Activated CD4-positive, alpha-beta T cell treated with anti-CD3 and anti-CD28 coated beads, Interleukin-2, amount 50 U/mL, for 24 hours (primary cell): ENCODE measurements at places on chromosomes 13 and 19.
A peak's percentile ranks its signal among the peaks of the same experiment; 100 is the strongest.

DNA sequence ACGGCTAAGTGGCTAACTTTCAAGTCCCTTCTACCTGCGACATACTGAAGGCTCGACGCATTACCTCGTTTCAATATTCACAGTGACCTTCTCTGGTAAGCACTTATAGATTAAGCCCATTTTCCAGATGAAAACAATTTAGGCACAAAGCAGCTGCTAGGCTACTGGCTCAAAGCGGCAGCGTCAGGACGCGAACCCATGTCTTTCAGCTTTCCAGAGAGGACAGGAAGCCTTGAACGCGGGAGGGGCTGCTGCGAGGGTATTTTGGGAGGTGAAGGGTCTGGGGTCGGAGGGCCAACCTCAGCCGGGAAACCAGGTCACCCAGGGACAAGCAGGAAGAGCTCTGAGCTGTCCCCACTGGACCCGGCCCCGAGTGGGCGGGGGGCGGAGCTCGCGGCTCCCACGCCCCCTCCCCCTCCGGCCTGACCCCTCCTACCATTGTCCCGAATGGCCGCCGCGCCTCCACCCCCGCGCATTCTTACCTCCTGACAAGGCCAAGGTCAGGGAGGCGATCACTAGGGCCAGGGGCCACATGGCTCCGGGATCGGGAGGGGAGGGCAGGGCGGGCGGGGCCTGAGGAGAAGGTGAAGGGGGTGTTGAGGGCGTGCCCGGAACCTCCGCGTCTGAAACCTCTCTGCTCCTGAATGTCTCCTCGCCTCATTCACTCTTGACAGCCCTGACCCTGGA lies at the start of gene KLK13:
Gene KLK13 (minus strand): TSS at position 559 of the 687 bp plus-strand sequence. CDS start 25 bp downstream, at position 534.
- DNase-seq: no peak

DNA sequence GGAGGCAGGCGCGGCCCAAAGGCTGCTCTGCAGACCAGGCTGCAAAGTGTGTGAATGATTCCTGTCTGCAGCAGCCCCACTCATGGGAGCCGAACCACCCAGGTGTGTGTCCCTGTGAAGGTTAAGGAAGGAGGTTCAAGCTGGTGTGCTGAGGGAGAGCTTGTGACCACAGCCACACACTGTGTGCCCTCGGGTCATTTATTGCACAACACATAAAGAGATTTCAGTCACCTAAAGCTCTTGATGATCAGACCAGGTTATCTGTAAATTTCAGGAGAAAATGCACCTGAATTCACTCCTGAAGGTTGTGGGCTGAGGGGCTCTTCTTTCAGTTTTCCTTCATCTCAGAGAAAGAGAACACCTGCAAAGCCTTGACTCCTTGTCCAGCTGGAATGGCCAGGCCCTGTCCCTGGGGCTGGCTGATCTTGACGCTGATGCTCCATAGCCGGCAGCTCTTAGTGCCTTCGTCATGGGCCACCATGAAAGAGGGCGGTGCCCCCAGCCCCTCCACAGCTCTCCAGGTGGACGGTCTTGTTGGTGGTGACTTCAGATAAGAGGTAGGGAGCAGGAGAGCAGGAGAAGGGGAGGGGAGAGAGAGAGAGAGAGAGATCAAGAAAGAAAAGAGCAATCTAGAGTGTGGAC lies 110.8 kb upstream of the C1QTNF9B start:
- no peak for DNase-seq

- no peak for DNase-seq
Measured at GRCh38 chr13:66128201-66128600, 1101.9 kb downstream of the PCDH9 start.

- no peak for DNase-seq
Measured at GRCh38 chr13:38045278-38046048, 175.9 kb upstream of the TRPC4 start.

GRCh38 chr13:40254394-40254793 lies 412.0 kb downstream of the FOXO1 start:
- DNase-seq: no peak

DNA sequence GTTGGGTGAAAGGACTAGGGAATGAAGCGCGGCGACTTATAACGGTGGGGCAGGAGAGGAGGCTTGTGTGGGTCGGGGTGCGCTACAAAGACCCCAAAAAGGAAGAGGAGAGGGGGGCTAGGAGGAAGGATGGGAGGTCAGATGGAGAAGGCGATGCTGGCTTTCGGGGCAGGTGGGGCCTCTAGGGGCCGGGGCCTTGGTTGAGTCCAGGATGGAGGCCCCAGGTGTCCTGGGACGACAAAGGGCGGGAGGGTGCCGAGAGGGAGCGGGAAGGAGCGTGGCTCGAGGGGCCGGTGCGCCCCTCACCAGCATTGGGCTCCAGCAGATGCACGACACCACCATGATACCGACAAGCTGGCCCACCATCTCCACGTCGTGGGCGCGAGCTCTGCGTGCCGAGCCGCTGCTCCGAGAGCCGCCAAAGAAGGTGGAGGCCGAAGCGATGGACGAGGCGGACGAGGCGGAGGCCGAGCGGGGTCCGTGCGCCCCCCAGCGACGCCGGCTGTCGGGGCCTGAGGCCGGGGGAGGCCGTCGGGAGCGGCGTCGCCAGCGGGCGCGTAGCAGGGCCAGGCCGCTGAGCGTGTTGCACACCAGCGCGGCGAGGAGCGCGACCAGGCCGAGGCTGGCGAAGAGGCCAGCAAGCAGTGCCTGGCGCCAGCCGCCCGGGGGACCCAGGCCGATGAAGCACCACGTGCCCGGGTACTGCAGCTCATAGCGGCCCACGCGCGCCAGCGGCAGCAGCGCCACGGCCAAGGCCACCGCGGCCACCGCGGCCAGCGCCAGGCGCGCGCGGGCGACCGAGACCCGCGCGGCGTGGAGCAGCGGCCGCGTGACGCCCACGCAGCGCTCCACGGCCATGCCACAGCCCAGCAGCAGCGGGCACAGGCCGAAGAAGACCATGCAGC lies 1.8 kb downstream of the PTGER1 start:
- DNase-seq: no peak

GRCh38 chr13:96373597-96373996 lies 283.7 kb downstream of the HS6ST3 start:
- DNase-seq: no peak

DNA sequence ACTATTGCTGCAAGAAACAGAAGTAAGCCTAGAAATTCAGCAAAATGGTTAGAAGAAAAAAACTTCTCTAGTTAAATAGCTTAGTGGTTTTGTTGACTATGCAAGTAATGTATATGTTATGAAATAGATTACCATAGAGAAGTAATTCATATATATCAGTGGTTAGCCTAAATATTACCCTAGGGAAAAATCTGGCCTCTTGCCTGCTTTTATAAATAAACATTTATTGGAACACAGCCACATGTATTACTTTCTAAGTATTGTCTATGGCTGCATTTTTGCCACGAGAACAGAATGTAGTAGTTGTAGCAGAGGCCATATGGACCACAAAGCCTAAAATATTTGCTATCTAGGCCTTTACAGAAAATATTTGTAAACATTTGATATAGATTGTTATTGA lies 1471.7 kb upstream of the PRR20A start:
- no peak for DNase-seq

GRCh38 chr13:45341034-45341798 lies at the start of gene TPT1:
Gene TPT1, minus strand, starts transcription at chr13:45341183. Its CDS starts 114 bp downstream, at chr13:45341069.
- DNase-seq: peak; percentile 98

GRCh38 chr19:56841193-56841543 lies 642 bp upstream of the PEG3 start:
- no peak for DNase-seq

DNA sequence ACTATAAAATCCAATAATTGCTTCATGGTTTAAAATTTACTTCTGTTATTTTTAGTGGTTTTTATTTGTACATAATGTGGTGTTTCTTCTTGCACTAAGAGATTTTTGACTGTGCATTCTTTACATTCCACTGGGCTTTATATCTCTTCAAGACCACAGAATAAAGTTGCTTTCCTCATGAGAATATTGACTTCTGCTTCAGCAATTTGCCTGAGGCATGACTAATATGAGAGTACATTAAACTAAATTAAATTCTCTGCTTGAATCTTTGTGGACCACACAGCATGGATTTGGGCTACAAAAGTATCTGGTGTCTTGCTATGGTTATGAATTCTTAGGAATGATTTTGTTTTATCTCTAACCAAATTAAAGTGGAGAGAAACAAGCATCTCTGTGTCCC lies 1463.4 kb upstream of the PCDH20 start:
- no peak for DNase-seq

DNA sequence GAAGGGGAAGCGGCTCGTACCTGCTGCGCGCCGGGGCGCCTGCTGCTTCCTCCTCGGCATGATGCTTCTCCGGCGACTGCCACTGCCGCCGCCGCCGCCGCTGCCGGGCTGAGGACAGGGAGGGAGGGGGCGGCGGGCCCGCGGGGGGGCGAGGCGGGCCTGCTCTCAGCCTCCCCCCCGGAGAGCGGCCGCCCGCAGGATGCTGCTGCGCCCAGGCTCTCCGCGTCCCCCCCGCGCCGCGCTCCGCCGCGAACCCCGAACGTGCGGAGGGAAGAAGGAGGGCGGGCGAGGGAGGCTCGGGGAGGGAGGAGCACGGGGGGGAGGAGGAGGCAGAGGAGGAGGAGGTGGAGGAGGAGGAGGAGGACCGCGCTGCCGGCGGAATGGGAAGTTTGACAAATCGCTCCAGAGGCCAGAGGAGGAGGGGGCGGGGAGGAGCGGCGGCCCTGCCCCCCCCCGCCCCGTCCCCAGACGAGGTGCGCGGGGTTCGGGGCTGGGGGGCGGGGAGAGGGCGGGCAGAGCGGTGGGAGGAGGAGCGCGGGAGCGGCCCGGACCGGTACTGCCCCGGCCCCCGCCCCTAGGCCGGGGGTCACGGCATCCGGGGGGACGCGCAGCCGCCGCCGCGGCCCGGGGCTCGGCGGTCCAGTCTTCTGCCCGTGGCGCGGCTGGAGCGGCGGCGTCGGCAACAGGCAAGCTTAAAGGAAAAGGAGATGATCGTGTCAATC lies at the start of gene TSHZ3:
Gene TSHZ3 (minus strand): TSS at position 277 of the 722 bp plus-strand sequence. CDS start 217 bp downstream, at position 60.
- no peak for DNase-seq

- DNase-seq: no peak
Measured at GRCh38 chr13:113155201-113155600, 3.2 kb upstream of the PROZ start.

DNA sequence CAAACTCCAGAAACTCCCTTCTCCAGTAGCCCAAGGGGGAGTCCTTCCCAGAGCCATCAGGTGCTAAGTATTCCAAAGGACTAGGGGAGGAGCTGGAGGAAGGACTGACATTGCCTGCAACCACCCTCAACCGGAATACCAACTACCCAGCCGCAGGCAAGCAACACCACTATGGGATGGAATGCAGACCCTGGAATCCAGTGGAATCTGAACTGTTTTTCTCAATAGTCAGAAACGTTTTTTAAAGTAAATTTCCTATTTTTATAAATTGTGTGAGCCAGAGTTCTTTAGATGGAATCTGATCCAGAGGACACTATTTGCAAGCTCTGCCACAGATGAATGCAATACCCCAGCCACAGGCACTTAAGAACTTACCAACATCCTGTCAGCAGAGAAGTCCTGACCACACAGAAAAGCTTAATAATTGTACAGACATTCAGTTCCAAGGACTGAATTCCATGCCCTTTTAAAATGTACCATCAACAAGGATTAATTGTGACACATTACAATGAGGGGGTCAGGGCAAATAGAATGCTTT lies 92.1 kb downstream of the USP12 start:
- DNase-seq: no peak

DNA sequence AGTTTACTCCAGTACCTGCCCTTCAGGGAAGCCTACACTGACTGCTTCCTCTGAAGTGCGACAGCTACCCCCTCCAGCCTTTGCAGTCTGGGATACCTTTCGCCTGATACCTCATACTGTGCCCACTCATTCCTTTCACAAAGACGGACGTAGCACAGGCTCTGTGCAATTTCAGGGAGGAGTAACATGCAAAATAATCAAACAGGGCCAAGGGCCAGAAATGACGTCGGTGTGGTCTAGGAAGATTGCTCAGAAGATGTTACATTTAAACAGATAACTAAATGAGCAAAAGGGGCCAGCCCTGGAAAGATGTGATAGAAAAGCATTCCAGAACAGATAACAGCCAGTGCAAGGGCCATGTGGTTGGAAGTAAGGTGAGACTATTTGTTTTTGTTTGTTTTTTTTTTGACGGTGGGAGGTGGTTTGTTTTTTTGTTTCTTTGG lies 6.6 kb upstream of the DDX39A start:
- DNase-seq: no peak

GRCh38 chr19:13987101-13987890 lies 18.8 kb downstream of the RFX1 start:
- no peak for DNase-seq

GRCh38 chr13:23560571-23561089 lies 9.6 kb upstream of the TNFRSF19 start:
- no peak for DNase-seq

GRCh38 chr13:37417060-37417441 lies 181.5 kb downstream of the POSTN start:
- DNase-seq: no peak

DNA sequence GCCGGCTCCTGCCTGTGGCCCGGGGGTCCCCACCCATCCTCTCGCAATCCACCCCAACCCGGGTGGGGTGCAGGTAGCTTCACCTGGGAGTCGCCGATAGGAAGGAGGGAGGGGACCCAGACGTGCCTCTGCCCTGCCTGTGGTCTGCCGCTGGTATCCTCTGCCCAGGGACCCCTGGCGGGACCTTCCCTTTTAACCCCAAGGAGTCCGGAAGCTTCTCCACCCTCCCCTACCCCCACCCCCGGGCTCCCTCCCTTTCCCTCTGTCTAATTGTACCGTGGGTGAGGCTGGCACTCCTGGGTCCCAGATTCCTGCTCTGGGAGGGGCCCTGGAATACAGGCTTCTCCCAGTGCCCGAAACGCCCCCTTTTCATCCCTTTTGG lies at the start of gene KLK10:
Gene KLK10 (minus strand): TSS at position 166 of the 382 bp plus-strand sequence. CDS start 579 bp downstream, outside the sequence.
- no peak for DNase-seq

DNA sequence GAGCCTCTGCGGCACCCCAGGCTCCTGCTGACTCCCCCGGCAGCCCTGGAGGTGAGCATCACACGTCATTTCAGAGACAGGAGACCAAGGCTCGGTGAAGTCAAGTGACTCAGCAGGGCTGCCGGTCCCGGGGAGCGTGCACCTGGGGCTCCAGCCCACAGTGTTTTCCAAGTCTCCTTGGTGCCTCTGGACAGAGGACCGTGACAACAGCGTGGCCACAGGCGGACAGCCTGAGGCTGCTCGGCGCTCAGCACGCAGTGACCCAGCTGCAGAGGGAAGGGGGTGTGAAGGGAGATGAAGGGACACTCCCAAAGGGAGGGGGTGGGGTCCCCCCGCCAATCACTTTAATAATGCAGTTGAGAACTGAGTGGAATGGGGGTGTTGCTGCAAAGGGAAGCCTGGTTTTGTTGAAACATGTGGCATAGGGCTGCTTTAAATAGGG lies 17.5 kb upstream of the ASPDH start:
- no peak for DNase-seq

DNA sequence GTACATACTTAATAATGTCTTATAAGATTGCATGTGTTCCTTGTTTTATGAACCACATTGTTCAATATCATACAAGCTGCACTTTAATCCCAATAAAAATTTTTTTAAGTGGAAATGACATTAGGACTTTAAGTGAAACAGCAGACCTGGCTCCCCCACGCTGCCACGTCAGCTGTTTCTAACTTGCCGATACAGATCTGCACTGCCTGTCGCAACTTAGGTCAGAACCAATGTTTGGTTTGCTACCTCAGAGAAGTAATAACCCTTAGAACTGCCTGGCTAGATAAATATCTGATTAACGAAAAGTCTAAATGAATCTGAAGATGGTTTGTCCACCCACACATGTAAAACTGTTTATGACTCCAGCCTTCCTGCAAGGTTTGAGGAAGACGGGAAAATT lies 327.5 kb upstream of the DACH1 start:
- DNase-seq: no peak
